ENCODE measurements at places on chromosomes 1 and 21. TPM values are rescaled to one million over a fixed set of nuclear protein-coding genes. Genes with fewer than 3 reads are reported as not detected.

The TMEM54 gene
- total RNA-seq, result 27.7 TPM

The GPA33 gene
- total RNA-seq, result not detected

The MR1 gene
- total RNA-seq, result 7.1 TPM

The NPPB gene
- 78.9 TPM for total RNA-seq

The NOC2L gene
- total RNA-seq, result 271 TPM

The KIAA1614 gene
- 0.57 TPM for total RNA-seq

The PLA2G5 gene
- total RNA-seq, result not detected

The HTR1D gene
- total RNA-seq, result 3.1 TPM

The SMPDL3B gene
- 0.86 TPM for total RNA-seq

- no peak for DNase-seq
Measured at GRCh38 chr1:71307451-71307850, 226.6 kb upstream of the ZRANB2 start.

DNA sequence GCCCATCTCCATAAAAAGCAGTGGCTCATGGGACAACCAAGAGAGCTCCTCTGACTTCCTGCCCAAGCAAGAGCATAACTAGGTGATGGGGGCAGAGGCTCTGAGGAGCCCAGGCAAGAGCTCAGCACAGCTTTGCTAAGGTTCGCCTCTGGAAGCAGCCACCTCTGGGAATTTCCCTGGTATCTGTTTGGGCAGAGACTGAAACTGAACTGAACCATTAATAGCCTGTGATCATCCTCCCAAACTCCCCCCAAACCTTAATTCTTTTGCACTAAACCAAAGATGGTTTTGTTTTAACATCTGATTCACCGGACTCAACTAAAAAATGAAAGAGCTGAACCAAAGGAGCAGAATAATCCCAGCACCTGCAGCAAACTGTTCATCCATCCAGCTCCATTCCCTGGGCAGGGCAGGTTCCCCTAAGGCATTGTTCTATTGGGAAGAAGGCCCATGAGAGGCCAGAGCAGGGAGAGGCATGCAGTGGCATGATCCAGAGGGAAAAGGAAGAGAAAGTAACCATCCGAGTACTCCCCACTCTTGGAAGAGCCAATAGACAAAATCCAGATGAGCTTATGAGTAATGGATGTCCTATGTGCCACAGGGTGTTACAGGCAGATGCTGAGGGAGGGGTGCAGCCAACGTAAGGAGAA, 77.8 kb upstream of the KAZN start:
- DNase-seq, result no peak

DNA sequence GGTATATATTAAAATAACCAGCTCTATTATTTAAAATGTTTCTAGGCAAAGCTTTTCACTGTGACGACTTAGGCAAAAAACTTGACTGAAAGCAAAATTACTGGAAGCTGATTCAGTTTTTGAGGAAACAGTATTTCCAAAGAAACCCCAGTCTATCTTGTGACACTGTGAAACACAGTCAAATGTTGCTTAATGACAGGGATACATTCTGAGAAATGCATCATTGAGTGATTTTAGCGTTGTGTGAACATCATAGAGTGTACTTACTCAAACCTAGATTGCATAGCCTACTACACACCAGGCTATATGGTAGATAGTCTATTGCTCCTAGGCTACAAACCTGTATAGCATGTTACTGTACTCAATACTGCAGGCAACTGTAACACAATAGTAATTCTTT, 116.9 kb upstream of the KCNK1 start:
- no peak for DNase-seq

- DNase-seq, result no peak
Measured at GRCh38 chr1:212771341-212771740, 20.2 kb downstream of the NSL1 start.

- DNase-seq, result peak; percentile 68
Measured at GRCh38 chr1:43932786-43933385, 715 bp upstream of the ARTN start.

GRCh38 chr1:229031061-229031460, 239.8 kb upstream of the RAB4A start:
- no peak for DNase-seq

GRCh38 chr21:46621457-46622182, 13.9 kb upstream of the PRMT2 start:
- DNase-seq, result no peak

DNA sequence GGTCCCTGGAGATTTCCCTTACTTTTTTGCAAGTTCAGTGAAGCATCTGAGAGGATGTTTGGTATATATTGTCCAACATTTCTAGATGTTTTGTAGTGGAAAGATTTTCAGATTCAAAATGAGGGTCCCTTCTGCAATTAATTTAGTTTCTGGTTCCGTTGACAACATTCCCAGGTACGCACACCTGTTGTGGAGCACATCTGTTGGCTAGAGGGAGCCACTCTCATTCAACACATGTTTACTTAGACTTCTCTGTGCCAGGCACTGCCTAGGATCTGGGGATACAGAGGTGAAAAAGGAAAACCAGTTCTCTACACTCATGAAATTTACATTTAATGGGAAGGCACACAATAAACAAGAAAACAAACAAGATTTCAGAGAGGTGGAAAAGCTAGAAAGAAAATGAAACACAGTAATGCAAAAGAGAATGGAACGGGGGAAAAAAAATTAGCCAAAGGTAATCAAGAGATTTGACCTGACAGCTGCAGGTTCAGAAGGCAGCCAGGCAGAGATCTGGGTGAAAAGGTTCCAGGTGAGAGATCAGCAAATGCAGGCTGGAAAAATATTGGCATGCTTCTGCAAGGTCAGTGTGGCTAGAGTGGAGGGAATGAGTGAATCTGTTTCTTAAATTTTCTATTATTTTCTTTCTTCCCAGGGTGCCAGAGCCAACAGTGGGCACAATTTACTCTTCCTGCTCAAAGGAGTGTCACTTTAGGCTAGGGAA, 48.4 kb upstream of the KAZN start:
- DNase-seq, result no peak

GRCh38 chr1:19384113-19384512, 72.0 kb downstream of the SLC66A1 start:
- DNase-seq, result peak; percentile 57

DNA sequence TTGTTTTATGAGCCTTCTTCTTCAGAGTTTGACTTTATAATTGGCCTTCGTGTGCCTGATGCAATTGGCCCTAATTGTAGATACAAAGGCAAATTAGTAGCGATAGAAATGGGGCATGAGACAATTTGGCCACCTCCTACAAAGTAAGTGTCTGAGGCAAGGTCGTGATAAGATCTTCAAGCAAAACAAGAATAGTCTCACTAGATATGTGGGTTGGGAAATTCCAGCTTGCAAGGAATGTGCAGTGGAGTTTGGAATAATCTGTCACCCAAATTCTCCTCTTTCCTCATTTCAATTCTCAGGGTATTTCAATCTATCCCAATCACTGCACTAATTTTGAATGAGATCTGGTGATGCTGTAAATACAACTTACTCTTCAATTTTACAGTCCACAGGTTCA, 11.4 kb upstream of the TSNAX start:
- no peak for DNase-seq

- peak; percentile 56 for DNase-seq
Measured at GRCh38 chr1:238252033-238252802, 361.5 kb upstream of the ZP4 start.

DNA sequence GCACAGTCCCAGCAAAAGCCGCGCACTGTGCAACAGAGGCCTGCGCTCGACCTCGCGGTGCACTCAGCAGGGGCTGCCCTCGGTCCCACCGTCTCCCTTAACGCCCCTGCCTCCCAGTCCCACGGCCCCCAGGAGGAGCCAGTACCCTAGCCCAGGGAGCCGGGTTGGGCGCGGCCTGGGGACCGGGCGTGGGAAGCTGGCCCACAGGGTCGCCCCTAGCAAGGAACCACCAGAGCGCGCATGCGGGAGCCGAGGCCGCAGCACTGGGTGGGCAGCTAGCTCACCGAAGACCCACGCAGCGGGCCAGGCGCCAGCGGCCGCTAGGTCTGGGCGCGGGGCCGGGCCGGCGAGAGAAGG, 21.6 kb upstream of the ZNF678 start:
- DNase-seq, result no peak

DNA sequence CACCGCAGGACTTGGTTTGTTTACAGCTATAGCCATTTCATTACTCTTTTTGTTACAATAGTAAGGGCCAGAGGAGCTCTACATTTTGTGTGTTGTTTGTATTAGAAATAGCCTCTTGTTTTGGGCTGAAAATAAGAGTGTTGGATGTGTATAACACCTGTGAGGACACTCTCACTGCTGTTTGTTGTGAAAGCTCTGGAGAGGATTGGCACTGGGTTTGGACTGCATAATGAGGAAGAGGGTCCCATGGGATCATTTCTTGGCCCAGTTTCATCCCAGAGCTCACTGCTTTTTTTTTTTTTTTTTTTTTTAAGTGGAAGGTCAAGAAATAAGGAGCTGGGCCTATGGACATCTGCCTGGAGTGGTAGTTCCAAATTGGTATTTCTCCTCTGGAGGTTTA, 61.6 kb upstream of the KIAA0040 start:
- no peak for DNase-seq

DNA sequence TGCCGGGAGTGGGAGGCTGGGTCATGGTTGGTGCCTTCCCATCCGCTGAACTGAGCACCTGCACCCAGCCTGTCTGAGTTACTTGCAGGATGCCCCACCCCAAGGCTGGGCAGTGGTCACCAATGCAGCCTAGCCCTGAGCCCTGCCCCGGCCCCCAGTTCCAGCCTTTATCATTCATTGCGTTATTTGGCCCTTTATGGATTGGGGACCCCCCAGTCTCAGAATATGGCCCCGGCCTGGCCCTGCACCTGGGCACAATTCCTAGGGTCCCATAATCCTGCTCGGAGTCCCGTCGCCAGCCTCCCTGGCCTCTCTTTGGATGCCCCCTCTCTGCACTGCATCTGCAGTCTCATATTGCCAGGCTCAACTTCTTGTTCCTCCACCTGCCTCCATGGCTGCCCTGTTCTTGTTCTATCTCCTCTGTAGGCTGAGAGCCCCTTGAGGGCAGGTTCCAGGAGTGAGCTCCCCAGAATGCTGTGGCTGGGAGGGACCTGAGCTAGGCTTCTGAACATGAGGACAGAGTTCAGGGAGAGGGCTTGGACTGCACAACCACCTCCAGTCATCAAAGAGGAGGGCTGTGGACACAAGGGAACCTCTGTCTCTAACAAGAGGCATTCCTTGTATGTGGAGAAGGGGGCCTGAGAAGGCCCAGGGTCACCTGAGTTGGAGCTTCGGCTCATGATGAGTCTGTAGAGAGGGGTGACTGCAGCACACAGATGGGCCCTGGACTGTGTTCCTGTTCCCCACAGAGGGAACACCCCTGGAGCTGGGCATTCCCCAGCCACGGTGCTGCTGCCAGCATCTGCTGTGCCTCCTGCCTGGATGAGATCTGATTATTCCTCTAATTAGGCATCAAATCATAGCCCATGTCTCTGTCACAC, 1.1 kb upstream of the KNCN start:
- DNase-seq, result no peak
